ENCODE measurements at places on chromosomes 16 and 17. TPM values are rescaled to one million over a fixed set of nuclear protein-coding genes. Genes with fewer than 3 reads are reported as not detected.

GRCh38 chr17:78883533-78884131 is 19.4 kb downstream of the CEP295NL start:
- peak overlapping the region; percentile 82 for H3K27ac ChIP-seq
- H3K36me3 ChIP-seq, result no peaks in the 10 kb centered on the region

DNA sequence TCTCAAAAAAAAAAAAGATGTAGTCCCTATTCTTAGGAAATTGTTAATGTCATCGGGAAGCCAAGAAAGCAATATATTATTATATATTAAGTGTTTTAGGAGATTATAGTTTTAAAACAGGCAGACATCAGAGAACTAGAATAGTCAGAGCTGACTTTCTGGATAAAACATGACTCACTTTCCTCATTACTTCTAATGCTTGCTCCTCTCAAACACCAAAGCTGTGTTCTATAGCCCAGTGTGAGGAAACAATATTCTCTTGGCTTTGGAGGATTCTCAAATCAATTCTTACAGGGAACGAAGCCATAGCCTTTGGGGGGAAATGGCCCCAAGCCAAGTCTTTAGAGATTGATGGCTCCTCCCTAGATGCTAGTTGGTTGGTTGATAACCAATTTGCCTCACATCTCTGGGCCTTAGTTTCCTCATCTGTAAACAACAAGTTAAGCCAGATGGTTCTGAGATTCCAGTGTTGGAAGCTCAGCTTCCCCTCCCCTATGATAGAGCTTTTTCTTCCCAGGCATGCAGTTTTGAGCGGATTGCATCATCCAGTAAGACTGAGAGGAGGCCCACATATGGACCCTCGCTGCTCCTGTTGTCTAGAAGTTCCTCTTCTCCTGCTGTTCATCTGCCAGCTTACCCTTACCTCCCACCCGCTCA is 12.4 kb downstream of the NMT1 start:
- H3K27me3 ChIP-seq, result no peaks in the 10 kb centered on the region
- no peak overlapping the region for H3K4me3 ChIP-seq
- peak overlapping the region; percentile 21 for H3K27ac ChIP-seq
- no peak for DNase-seq
- peaks cover 15% of the 10 kb centered on the region for H3K4me1 ChIP-seq
- peaks cover 39% of the 10 kb centered on the region for H3K36me3 ChIP-seq

The LPO gene
- total RNA-seq, result not detected

The GNGT2 gene
- 40.0 TPM for total RNA-seq

The HSPB9 gene
- total RNA-seq, result 0.16 TPM

- H3K27me3 ChIP-seq, result no peaks in the 10 kb centered on the region
- H3K27ac ChIP-seq, result no peak overlapping the region
- no peak overlapping the region for H3K4me3 ChIP-seq
These were observed 15.5 kb upstream of the CDH15 start for GRCh38 chr16:89155851-89156739.

The CA10 gene
- not detected for total RNA-seq

The CDH15 gene
- total RNA-seq, result not detected

GRCh38 chr17:38613525-38613980 is 7.8 kb upstream of the SRCIN1 start:
- H3K27me3 ChIP-seq, result peaks cover 35% of the 10 kb centered on the region
- H3K4me1 ChIP-seq, result no peaks in the 10 kb centered on the region
- H3K4me3 ChIP-seq, result no peak overlapping the region
- no peak overlapping the region for H3K27ac ChIP-seq
- H3K36me3 ChIP-seq, result no peaks in the 10 kb centered on the region

GRCh38 chr17:54935471-54935870 is 33.0 kb downstream of the COX11 start:
- no peaks in the 10 kb centered on the region for H3K4me1 ChIP-seq
- no peak for DNase-seq
- H3K4me3 ChIP-seq, result no peak overlapping the region

DNA sequence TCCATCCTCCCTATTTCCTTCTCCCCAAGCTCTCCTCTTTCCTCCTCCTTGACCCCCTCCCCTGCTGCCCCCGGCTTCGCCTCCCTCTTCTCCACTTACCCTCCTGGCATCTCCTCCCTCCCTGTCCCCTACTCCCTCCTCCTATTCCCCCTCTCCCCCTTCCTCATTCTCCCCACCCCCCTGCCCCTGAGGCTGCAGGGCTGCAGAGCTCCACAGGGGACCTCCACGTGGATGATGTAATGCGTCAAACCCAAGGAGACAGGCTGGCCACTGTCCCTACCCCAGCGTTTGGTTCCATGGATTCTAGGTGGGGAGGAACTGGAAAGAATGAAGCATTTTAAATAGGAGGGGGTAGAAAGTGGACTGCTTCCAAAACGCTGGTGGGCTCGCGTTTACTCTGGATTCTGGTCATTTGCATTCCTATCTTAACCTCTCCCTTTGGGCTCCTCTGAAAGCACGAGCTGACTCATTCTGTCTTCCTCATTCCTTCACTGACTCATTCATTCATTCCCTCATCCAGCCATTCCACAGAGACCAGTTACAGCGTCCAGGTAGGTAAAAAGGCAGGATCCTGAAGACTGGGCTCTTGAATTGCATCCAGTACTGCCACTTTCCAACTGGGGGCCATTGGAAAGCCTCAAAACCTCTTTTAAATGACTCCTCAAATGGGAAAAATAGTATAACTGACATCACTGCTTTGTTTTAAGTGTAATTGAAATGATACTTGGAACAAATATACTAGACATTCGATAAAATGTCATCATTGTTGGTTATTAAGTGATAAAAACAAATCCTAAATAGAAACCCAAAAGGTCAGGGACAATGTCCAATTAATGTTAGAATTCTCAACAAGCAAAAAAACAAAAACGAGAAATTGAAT is 943 bp upstream of the COTL1 start:
- H3K4me1 ChIP-seq, result peaks cover 49% of the 10 kb centered on the region
- H3K36me3 ChIP-seq, result peaks cover 34% of the 10 kb centered on the region
- H3K27me3 ChIP-seq, result peaks cover 10% of the 10 kb centered on the region
- H3K27ac ChIP-seq, result no peak overlapping the region
- peak overlapping the region; percentile 32 for H3K4me3 ChIP-seq

DNA sequence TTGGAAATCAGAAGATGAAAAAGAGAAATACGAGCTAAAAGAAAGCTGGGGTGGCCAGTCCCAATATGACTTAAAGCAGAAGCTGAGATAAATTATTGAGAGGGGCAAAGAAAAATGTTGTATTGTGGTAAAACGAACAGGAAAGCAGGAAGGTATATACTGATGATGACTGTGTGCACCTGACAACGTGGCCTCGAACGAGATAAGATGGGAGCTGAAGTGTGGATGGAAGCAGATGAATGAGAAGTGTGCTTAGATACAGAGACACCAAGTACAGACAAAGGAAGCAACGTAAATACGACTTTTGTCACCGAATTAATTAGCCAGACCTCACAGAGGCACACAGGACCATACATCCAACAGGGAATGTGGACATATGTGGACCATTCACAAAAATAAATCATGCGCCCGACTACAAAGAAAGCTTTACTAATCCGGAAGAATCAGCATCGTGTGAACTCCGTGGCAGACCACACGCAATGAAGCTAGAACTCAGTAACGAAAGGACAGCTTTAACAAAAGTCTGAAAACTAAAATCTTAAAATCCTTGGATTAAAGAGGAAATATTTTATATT is 218.7 kb downstream of the RPTOR start:
- peak overlapping the region; percentile 78 for H3K27ac ChIP-seq
- DNase-seq, result no peak
- peaks cover 78% of the 10 kb centered on the region for H3K4me1 ChIP-seq
- peaks cover 44% of the 10 kb centered on the region for H3K36me3 ChIP-seq

DNA sequence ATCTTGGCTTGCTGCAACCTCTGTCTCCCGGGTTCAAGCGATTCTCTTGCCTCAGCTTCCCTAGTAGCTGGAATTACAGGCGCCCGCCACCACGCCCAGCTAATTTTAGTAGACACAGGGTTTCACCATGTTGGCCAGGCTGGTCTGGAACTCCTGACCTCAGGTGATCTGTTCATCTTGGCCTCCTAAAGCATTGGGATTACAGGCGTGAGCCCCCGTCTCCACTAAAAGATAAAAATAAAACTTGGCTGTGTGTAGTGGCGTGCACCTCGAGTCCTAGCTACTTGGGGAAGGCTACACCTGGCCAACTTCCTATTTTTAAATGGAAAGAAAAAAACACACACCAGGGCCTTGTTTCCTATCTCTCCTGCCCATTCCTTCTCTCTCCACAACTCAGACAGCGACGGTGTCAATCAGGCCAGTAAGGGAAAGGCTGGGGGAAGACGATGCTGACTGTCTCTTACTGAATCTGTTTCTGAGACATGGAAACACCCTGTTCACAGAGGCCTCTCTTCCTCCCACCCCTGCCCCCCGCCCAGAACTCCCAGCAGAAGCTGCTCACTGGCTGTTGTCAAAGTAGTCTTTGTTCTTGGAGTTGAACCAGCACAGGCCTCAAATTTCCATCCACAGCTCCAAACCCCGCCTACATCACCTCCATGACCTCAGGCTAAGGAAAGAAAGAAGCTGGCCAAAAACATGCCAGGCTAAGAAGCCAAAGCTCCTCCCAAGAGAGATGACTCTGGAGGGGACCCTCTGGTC is 96.6 kb downstream of the NXN start:
- DNase-seq, result no peak
- no peak overlapping the region for H3K4me3 ChIP-seq
- H3K27ac ChIP-seq, result no peak overlapping the region
- peaks cover 7% of the 10 kb centered on the region for H3K4me1 ChIP-seq
- H3K27me3 ChIP-seq, result peaks cover 18% of the 10 kb centered on the region

The ARL5C gene
- not detected for total RNA-seq

The WNK4 gene
- 0.66 TPM for total RNA-seq

DNA sequence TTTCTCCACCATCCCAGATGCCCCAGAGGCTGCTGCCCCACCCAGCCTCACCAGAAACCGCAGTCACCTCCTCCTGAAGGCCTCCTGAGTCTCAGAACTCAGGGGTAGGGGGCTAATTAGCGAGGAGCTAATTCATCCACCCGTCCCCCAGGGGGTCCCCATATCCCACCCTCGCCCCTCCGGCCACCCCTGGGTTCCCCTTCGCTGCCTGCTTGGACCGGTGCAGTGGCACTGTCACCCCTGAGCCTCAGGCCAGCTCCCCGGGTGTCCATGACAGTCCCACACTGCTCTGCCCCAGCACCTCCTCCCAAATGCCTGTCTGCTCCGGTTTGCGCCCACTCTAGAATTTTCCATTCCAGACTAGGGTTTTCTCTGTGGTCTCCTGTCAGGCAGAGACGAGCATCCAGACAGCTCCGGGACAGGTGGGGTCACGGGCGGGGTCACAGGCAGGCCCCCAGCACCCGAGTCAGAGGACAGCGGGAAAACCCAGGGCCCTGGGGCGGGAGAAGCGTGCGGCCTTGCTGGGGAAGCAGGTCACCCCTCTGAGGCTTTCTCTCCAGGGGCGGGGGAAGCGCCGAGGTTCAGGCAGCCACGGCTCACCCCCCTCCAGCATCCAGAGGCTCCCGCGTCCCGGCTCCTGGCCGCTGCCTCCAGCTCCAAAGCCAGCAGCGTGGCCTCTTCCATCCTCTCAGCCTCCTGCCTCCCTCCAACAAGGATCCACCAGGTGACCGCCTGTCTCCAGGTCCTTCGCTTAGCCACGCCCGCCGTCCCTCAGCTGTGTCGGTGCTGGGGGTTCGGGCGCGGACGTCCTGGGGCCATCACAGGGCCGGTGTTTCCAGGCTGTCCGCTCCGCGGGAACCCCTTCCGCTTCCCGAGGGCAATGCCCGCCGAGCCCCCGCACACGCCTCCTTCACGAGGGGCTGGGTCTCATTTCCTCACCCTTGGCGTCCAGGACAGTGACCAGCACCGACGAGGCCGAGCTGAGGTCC is 3.1 kb upstream of the PERCC1 start:
- H3K36me3 ChIP-seq, result no peaks in the 10 kb centered on the region
- H3K4me3 ChIP-seq, result no peak overlapping the region
- peaks cover 3% of the 10 kb centered on the region for H3K4me1 ChIP-seq
- H3K27ac ChIP-seq, result no peak overlapping the region
- no peaks in the 10 kb centered on the region for H3K27me3 ChIP-seq

GRCh38 chr16:50915120-50915519 is 173.2 kb downstream of the CYLD start:
- peaks cover 11% of the 10 kb centered on the region for H3K27me3 ChIP-seq
- no peak overlapping the region for H3K4me3 ChIP-seq
- no peaks in the 10 kb centered on the region for H3K36me3 ChIP-seq
- H3K27ac ChIP-seq, result no peak overlapping the region
